ENCODE measurements at places on chromosomes 7 and 10.

DNA sequence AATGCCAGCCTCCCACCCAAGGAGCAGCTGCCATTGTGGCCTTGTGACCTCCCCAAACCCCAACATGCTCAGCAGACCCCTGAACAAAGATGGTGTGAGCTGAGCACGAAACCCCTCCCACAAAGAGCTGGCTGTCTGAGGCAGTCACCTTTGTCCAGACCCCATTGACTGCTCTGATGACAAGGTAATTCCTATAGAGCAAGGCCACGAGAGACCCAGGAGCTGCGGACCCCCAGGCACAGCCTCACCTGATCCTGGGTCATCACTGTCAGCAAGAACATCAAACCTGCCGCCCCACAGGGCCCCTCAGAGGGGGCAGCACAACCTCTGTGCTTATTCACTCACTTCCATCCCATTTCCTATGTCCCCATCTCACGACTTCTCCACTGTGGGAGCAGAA is 102.6 kb downstream of the CPXM2 start:
- H3K27me3 ChIP-seq = no peaks in the 10 kb centered on the region
- no peak overlapping the region for H3K27ac ChIP-seq
- H3K36me3 ChIP-seq = no peaks in the 10 kb centered on the region
- no peak for DNase-seq

DNA sequence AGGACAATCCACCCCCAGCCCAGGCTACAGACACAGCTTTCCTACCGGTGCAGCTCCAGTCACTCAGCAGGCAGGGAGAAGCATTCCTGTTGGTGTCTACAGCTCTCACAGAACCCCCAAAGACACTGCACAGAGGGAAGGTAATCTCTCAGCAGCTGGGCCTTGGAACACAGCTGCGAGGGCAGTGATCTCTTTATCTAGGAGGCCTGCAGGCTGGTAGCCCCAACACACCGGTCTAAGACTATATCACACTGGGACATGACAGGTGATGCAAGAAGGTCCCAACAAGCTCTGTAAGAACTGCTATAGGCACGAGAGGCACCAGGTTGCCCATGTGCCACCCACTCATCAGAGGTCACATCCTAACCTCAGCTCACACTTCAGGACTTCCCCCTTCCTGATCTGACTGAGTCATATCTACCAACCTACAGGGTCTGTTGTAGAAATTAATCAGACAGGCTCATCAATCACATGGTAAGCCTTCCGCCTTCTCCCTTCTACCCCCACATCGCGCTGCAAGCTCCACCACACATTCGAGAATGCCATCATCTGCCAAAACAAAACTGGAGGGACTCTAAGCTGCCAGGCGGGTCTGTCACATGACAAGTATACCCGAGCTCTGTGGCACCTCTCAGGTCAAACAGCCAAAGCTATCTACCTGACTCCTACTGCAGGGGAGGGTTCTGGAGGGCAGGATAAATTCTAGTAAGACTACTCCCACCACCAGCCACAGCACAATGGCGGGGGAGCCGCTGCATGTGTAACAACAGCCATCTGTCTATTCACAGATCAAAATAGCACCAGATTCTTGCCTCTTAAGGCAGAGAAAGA is 26.1 kb downstream of the FAM53B start:
- no peaks in the 10 kb centered on the region for H3K27me3 ChIP-seq
- peak; percentile 64 for DNase-seq
- H3K36me3 ChIP-seq = no peaks in the 10 kb centered on the region
- peak overlapping the region; percentile 72 for H3K27ac ChIP-seq

DNA sequence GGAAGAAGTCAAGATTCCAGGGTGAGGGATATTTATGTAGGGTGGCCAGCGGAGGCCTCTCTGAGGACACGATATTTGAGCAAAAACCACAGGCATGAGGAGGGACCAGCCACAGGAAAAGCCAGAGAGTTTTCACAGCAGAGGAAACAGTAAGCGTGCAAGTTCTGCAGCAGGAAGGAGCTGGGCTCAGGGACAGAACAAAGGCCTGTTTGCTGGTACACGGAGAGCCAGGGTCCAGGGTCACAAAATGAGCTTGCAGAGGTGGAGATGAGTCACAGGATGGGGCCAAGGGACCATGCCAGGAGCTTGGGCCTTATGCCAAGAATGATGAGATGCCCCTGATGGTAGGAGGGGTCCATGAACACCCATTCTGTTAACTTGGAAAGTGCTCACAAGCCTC is 283.5 kb downstream of the PLXNA4 start:
- H3K4me3 ChIP-seq = no peak overlapping the region
- no peaks in the 10 kb centered on the region for H3K4me1 ChIP-seq
- no peaks in the 10 kb centered on the region for H3K36me3 ChIP-seq
- H3K27me3 ChIP-seq = no peaks in the 10 kb centered on the region

DNA sequence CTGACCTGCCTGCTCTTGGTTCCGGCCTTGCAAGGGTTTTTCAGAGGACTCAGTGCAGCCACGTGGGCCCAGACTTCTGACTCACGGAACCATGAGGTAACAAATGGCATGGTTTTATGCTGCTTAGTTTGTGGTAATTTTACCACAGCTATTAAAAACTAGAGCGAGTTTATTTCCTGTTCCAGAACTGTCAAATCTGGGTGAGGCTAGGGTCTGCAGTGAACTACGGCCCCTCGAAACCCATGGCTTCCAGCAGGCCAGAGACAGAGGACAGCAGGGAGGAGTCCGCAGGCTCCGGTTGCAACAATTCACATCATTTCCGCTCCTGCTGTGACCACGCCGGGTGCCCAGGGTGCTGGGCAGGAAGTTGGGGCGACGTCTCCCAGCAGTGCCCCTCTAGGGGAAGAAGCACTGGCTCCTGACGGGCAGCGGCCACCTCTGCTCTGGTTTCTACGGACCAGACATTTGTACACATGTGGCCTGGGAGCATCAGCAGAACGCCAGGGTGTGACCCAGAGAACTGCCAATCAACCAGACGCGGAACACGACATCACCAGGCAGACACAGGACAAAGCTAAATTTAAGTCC is 74.8 kb downstream of the ADARB2 start:
- no peaks in the 10 kb centered on the region for H3K36me3 ChIP-seq
- no peaks in the 10 kb centered on the region for H3K4me1 ChIP-seq
- H3K4me3 ChIP-seq = no peak overlapping the region
- no peaks in the 10 kb centered on the region for H3K27me3 ChIP-seq
- DNase-seq = no peak
- H3K27ac ChIP-seq = no peak overlapping the region

- H3K4me1 ChIP-seq = no peaks in the 10 kb centered on the region
- no peak overlapping the region for H3K4me3 ChIP-seq
- DNase-seq = no peak
- no peak overlapping the region for H3K27ac ChIP-seq
- H3K36me3 ChIP-seq = peaks cover 18% of the 10 kb centered on the region
These were observed 82.9 kb downstream of the GALNT11 start for GRCh38 chr7:152108359-152108758.

- H3K4me1 ChIP-seq = peaks cover 33% of the 10 kb centered on the region
- DNase-seq = peak; percentile 34
- H3K27me3 ChIP-seq = no peaks in the 10 kb centered on the region
- no peaks in the 10 kb centered on the region for H3K36me3 ChIP-seq
- peak overlapping the region; percentile 63 for H3K4me3 ChIP-seq
These were observed 116.6 kb downstream of the KLF6 start for GRCh38 chr10:3668276-3668965.

DNA sequence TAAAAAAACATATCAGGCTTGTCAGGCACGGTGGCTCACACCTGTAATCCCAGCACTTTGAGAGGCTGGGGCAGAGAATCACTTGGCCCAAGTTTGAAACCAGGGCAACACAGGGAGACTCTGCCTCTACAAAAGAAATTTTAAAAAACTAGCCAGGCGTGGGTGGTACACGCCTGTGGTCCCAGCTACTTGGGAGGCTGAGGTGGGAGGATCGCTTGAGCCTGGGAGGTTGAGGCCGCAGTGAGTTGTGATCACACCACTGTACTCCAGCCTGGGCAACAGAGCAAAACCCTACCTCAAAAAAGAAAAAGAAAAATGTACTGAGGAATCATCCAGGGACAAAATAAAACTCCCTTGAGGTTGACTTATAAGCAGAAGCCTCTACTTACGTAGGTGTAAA is 149.9 kb upstream of the KLF14 start:
- no peak for DNase-seq
- no peaks in the 10 kb centered on the region for H3K27me3 ChIP-seq
- peaks cover 18% of the 10 kb centered on the region for H3K36me3 ChIP-seq

DNA sequence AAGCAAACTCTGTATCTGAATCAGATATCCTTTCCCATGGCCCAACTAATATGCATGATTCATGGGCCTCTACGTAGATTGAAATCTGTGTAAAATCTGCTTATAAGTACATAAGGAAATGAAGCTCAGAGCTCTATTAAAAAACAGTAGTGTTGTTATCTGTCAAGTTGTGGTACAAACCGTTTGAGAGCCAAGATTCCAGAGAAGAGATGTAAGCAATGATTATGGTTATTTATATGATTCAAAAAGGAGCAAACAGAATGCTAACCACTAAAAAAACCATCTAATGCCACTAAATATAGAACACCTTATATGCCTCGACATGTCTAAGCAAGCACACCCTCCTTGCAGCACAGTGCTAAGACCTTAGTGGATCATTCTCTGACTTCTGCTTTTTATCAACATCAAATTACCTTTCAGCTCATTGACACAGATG is 26.6 kb downstream of the RPP38 start:
- no peaks in the 10 kb centered on the region for H3K36me3 ChIP-seq
- no peak overlapping the region for H3K27ac ChIP-seq
- DNase-seq = no peak
- H3K4me1 ChIP-seq = no peaks in the 10 kb centered on the region

DNA sequence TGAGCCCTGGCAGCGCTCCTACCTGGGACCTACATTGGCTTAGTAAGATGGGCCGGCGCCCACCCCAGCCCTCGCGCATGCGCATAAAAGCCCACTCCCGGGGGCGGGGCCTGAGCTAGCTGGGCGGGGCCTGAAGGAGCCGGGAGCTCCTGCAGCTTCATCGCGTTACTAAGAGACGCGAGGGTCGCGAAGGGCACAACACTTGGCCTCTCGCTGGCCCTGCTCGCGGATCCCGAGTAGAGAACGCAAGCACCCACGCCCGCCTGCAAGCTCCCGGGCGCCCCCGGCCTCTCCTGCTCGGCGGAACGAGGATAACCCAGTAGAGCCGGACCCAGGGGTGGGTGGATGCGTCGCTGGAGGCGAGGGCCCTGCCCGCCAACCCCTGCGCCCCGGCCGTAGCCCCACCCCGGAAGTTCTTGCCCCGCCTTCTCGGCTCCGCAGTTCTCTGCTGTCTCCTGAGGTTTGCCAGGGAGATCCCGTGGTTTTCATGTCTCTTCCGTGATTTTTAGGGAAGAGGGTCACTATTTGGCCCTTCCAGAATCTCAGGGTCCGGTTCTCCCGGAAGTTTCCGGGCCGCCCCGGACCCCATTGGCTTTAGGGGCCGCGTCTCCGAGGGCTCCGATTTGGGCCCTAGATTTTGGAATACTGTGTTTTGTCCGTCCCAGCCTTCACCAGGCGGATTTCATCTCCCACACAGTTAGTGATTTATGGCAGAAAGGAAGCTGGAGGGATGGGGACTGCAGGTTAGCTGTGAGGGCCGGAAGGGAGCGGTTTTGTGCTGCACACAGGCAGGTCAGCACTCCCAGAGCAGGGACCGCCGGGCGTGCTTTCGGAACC is at the start of gene MEIG1:
Gene MEIG1 (plus strand): TSS at position 168 of the 837 bp plus-strand sequence. CDS start 7,081 bp downstream, outside the sequence.
- DNase-seq = peak; percentile 87

- H3K27ac ChIP-seq = no peak overlapping the region
- no peak overlapping the region for H3K4me3 ChIP-seq
- no peaks in the 10 kb centered on the region for H3K27me3 ChIP-seq
- H3K36me3 ChIP-seq = no peaks in the 10 kb centered on the region
- DNase-seq = no peak
These were observed 11.5 kb upstream of the TAS2R39 start for GRCh38 chr7:143171697-143172096.

DNA sequence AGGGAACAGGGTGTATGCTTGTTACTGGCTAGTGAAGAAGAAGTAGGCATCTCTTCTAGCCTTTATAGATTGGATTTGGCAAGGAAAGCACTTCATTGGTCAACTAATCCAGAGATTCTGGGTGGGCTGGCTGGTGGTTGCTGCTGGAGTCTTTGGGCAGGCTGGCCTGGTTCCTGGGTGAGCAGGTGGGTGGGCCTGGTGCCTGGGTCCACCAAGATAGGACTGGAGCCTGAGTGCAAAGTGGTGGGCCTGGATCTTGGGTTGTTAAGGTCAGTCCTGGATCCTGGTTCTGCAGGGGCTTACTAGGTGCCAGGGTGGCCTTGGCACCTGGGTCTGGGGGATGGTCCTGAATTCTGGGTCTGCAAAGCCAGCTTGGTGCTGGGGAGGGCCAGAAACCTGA is 482.4 kb upstream of the GHITM start:
- no peak for DNase-seq
- no peaks in the 10 kb centered on the region for H3K4me1 ChIP-seq
- H3K27me3 ChIP-seq = no peaks in the 10 kb centered on the region
- no peaks in the 10 kb centered on the region for H3K36me3 ChIP-seq

GRCh38 chr7:41630741-41631140 is 72.1 kb downstream of the INHBA start:
- no peaks in the 10 kb centered on the region for H3K36me3 ChIP-seq
- H3K4me3 ChIP-seq = no peak overlapping the region
- H3K27me3 ChIP-seq = no peaks in the 10 kb centered on the region
- H3K4me1 ChIP-seq = no peaks in the 10 kb centered on the region

GRCh38 chr10:1209355-1209979 is 153.3 kb downstream of the WDR37 start:
- no peak overlapping the region for H3K27ac ChIP-seq
- no peaks in the 10 kb centered on the region for H3K36me3 ChIP-seq
- no peak overlapping the region for H3K4me3 ChIP-seq

- no peaks in the 10 kb centered on the region for H3K36me3 ChIP-seq
- H3K4me3 ChIP-seq = no peak overlapping the region
- H3K27ac ChIP-seq = no peak overlapping the region
- no peaks in the 10 kb centered on the region for H3K4me1 ChIP-seq
These were observed 75.8 kb downstream of the GOLGA7B start for GRCh38 chr10:97925308-97925938.

DNA sequence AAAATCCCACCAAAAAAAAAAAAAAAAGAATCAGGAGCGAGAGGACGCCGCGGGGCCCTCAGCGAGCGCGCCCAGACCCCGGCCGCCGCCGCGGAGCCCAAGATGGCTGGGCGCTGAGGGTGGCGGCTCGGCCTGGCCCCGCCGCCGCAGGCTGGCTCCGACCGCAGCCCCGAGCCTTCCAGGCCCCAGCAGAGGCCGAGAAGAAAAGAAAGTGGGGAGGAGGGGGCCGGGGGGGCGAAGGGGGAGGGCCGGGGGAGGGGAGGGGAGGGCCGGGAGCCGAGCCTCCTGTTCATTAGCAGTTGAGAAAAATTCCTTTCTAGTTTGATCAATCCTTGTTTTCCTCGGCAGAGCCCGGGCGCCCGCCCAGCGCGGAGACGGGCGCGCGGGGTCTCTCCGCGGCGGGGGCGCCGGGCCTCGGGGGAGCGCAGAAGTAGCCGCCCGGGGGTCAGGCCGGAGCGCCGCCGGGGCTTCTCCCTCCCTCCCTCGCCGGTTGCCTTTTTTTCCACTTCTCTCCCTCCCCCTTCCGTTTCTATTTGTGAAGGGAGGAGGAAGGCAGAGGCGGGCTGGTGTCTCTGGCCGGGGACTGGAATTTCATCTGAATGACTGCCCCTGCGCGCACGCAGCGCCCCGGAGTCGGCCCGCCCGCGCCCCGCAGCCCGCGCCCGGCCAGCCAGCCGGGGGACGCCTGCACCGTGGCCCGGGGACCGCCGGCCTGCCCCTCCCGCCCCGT is 778 bp upstream of the TRIM8 start:
- H3K27me3 ChIP-seq = no peaks in the 10 kb centered on the region
- H3K4me3 ChIP-seq = peak overlapping the region; percentile 85

- no peak overlapping the region for H3K27ac ChIP-seq
- H3K36me3 ChIP-seq = no peaks in the 10 kb centered on the region
- DNase-seq = no peak
These were observed 1018.7 kb downstream of the TYW1 start for GRCh38 chr7:68015122-68015977.

Measured in naive thymus-derived CD4-positive, alpha-beta T cell (primary cell).